NCI-H187 treated with DMSO at 0.1 percent for 48 hours (cell line): ENCODE measurements at places on chromosomes 3 and 15.

DNA sequence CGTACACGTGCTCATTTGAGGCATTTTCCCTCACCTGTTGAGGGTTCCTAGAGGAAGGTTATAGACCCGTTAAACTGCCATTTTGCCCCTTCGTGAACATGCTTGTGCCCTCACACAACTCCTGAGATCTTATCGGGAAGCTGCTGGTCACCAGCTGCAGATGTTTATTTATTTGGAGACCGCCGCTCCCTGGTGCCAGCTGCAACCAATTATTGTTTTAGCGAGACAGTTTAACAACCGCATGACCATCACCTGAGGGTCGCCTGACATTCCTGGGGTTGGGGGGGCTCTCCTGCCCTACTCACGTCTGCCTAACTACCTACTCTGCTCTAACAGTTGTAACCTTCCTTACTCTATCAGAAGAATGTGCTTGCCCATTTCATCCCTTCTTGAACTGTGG, 292.5 kb downstream of the MCTP2 start:
- DNase-seq = no peak

GRCh38 chr3:16183601-16184270, 9.3 kb downstream of the GALNT15 start:
- no peak for DNase-seq

DNA sequence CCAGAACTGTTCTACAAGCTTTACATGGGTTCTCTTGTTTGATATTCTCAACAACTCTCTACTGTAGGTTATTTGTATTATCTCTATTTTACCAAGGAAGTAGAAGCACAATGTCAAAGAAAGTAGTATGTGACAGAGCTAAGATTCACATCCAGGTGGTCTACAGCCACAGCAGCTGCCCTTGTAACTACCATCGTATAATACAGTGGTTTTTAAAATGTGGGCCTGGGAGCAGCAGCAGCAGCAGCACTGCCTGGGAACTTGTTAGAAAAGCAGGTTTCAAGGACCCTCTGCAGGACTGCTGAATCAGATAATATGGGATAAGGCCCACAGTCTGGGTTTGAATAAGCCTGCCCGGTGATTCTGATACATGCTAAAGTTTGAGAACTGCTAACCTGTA, 357.1 kb upstream of the SATB1 start:
- no peak for DNase-seq

GRCh38 chr15:33656168-33656567, 312.1 kb upstream of the CHRM5 start:
- no peak for DNase-seq

- DNase-seq = no peak
Measured at GRCh38 chr15:63600001-63600615, 2.9 kb downstream of the FBXL22 start.

DNA sequence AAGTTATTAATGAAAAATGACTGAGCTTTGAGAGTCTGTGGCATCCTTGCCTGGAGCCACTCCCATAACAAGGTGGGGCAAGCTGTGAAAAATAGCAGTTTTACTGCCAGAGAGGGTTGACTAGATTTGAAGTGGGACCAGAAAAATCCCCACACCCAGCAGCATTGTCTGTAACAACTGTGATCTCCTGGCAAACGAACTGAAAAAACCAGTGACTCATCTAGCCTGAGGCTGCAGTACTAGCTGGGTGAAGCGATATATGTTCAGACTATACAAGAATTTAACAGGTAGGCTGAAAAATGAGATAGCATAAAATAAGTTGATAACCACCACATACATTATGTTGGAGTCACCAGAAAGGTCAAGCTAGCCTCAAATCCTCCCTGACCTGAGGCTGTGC, 64.0 kb downstream of the DPH6 start:
- no peak for DNase-seq
